Foreskin keratinocyte (primary cell): ENCODE measurements at places on chromosomes 6 and 20.

- no peak for DNase-seq
These were observed 76.9 kb downstream of the SLC23A2 start for GRCh38 chr20:4924446-4924845.

- DNase-seq: no peak
These were observed 178.2 kb downstream of the FOXC1 start for GRCh38 chr6:1787894-1788293.

GRCh38 chr6:66029391-66029790 lies 322.4 kb upstream of the EYS start:
- no peak for DNase-seq

GRCh38 chr6:144931172-144932035 lies 646.3 kb downstream of the UTRN start:
- no peak for DNase-seq

DNA sequence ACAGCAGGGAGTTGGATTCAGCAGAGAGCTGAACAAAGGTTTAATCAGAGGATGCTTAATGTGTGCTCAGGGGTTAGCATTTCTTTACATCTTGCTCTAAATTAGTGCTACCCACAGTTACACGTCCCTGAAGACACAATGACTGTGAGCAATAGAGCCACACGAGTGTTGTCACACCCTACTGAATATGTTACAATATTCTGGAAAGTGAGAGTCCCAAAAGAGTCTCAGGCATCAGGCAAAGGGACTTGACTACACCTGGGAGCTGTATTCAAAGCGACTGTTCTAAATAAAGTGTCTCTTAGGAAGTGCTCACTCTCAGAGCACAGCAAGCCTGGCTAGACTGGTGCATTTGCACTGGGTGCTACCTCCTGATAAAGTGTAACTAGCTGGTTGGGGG lies 108.7 kb downstream of the GRM4 start:
- no peak for DNase-seq

DNA sequence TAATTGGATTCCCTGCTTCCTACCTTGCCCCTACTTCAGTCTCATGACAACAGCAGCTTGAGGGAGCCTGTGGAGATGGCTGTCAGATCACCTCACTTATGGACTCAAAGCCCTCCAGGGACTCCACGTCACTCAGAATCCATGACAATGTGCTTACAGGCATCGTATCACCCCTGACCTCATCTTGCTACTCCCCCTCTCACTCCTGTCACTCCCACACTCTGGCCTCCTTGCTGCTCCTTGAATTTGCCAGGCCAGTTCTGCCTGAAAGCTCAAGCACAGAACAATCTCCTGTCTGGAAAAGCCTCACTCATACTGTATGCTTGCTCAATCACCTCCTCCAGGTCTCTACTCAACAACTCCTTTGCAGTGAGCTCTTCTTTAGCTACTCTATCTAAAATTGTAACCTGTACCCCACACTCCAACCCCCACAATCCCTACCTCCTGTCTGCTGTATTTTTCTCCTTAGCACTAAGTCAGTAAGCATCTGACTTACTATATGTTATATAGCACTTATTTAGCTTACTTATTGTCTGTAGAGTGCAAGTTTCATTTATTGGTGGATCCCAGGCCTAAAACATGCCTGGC lies 10.7 kb upstream of the GSTA4 start:
- DNase-seq: no peak

DNA sequence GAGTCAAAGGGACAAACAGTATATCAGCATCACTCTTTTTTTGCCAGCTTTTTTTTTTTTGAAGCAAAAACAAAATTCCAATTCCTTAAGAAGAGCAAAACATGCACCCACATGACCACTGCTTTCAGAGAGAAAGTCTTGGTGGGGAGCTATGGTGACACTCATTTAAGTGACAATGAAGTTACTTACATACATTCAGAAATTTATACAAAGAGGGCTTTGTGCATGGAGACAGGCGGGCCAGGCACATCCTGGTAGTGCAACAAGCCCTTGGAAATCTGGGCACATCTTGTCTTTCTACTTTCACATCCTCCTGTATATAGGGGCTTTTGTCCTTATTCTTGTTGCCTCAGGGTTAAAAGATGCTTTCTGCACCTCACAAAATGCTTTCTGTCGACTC lies 55.9 kb downstream of the IL22RA2 start:
- no peak for DNase-seq

- no peak for DNase-seq
These were observed 41.3 kb downstream of the TRMT11 start for GRCh38 chr6:126027601-126028000.

DNA sequence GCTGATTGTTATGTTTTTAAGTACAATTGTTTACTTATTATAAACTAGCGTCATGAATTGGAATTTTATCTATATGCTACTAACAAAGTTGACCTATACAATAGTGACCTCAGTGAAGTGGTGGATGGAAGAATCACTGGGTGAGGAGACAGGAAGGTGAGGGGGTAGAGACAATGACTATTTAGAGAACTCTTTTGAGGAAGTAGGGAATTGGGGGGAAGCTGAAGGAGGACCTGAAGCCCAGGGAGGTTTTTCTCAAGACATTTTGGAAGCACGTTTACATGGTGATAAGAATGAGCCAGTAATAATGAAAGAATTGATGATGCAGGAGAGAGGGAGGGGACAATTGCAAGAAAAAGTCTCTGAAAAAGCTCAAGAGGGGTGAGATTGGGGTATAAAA lies 96.4 kb downstream of the RPS12 start:
- DNase-seq: no peak

GRCh38 chr20:12289465-12289864 lies 371.8 kb downstream of the BTBD3 start:
- no peak for DNase-seq

- DNase-seq: no peak
These were observed 146.7 kb upstream of the TAB2 start for GRCh38 chr6:149170564-149171452.

GRCh38 chr6:112362812-112363570 lies 15.9 kb downstream of the RFPL4B start:
- peak; percentile 11 for DNase-seq

DNA sequence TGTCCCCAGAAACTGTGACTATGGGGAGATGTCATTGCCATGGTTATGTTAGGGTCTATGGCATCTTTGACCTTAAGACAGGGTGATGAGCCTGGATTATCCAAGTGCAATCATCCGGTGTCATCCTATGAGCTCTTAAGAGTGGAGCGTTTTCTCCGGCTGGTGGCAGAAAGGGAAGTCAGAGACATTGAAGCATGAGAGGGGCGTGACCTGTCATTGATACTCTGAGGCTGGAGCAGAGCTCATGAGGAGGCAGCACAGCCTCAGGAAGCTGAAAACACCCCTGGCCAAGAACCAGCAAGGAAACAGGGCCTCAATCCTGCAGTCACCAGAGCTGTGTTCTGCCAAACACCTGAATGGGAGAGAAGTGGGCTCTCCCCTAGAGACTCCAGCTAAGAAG lies 59.6 kb downstream of the ANKRD60 start:
- DNase-seq: no peak

DNA sequence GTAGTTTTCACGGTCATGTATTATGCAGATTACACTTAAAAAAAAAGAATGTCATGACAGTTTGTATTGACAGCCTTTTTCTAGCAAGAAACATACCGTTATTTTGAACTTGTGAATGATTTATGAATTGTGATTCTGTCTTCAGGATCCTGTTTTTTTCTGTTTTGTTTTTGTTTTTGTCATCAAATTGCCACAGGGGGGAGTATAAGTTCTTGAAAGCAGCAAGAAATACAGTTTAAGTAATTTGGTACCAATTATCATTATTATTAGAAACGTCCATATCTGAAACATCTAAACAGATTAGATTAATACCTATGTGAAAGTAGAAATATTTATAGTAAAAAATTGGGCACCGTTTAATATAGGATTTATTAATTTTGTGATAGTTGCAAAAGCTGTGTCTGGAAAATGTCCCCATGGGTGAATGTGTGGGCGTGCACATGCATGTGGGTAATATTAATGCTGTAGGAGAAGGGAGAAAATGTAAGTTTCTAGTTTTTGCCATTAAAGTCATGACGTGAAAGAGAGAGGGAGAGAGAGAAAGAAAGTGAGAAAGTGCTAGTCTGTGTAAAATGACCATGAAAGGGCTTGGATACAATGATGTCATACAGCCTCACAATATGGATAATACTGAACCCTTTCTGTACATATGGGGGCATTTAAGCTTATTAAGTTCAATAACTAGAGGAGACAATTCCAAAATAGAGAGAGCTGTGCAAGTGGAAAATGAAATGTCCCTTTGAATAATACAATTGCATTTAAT lies 9.4 kb upstream of the CCN2 start:
- no peak for DNase-seq

DNA sequence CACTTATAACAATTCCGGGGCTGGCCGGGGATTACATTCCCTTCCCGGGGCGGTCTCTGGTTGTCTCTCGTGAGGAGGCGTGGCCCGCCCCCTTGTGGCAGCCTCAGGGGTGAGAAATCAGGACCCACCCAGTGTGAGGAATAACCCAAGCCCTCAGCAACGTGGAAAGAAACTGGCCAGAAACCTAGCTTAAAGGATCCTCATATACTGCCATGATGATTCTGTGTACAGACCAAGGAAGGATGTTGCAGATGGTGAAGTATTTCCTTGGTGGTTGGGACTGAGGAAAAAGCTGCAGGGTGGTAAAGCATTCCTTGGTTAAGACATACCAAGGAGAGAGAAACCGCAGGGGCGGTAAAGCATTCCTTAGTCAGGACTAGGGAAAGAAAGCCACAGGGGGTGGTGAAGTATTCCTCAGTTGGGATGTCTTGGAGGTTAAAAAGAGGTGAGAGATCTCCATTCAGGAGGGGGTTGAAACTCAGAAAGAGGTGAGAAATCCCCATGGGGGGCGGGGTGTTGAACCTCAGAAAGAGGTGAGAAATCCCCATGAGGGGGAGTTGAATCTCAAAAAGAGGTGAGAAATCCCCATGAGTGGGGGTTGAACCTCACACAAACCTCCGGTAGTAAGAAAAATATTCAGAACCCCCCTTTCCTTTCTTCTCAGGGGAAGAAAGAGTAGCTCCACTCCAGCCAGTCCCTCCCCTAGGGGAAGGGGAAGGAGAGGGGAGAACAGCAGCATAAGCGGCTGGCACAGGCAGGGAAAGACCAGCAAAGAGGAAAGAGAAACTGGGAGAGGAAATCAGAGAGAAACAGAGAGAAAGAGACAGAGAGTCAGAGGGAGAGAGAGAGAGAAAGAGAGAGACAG lies 238.1 kb downstream of the RNGTT start:
- no peak for DNase-seq

GRCh38 chr6:123150076-123150475 lies 154.0 kb downstream of the CLVS2 start:
- no peak for DNase-seq

- no peak for DNase-seq
These were observed 55.1 kb upstream of the MYB start for GRCh38 chr6:135126034-135126433.

DNA sequence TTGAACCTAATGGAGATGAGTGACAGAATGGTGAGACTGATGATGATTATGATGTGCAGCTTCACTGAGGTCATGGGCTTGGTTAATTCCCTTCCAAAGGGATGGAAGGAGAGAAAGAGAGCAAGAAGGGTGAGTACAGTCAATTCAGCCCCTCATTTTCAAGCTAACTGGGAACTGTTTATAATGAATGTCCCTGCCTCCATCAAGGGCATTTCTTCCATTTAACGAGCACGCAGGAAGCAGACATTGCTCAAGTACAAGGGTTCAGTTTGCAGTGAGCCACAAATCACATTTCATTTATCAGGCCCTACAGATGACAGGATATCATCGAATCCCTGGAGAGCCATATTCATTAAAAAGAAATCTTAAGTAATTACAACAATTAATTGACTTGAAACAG lies 158.3 kb upstream of the EEF1E1 start:
- no peak for DNase-seq

GRCh38 chr6:23413327-23414050 lies 712.5 kb upstream of the NRSN1 start:
- DNase-seq: peak; percentile 14

- DNase-seq: no peak
These were observed 14.0 kb upstream of the MRGBP start for GRCh38 chr20:62782149-62782892.

- no peak for DNase-seq
These were observed 4.9 kb downstream of the BPIFB1 start for GRCh38 chr20:33287884-33288283.

- no peak for DNase-seq
These were observed 8.5 kb downstream of the CD164 start for GRCh38 chr6:109373762-109374161.

DNA sequence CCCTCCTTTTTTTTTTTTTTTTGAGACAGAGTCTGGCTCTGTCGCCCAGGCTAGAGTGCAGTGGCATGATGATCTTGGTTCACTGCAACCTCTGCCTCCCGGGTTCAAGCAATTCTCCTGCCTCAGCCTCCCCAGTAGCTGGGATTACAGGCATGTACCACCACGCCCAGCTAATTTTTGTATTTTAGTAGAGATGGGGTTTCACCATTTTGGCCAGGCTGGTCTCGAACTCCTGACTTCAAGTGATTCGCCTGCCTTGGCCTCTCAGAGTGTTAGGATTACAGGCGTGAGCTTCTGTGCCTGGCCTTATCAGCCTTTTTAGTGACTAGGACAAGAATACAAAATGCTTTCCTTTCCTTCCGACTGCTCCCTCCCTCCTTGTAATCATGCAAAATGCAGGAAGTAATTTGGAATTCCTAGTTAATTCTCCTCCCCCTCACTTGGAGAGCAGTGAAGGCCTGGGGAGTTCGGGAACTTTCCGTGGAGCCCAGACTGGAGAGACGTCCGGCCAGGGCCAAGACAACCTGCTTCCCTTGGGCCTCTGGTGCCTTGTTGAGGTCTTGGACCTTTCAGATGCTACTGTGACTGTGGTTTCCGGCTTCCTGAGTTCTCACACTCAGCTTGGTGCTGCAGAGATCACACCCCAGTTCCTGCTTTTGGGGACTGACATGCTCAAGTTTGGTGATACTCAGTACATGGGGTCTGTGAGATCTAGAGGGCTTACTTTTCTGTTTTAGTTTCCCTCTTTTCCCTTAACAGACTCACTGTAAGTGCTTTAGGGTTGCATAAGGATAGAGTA lies 3.9 kb upstream of the PHF20 start:
- DNase-seq: no peak

- no peak for DNase-seq
These were observed 26.6 kb downstream of the ZHX3 start for GRCh38 chr20:41290804-41291389.

GRCh38 chr6:17884498-17885478 lies 102.6 kb downstream of the KIF13A start:
- no peak for DNase-seq

- peak; percentile 46 for DNase-seq
These were observed 457.8 kb downstream of the QKI start for GRCh38 chr6:163872335-163872734.

- no peak for DNase-seq
These were observed 636.3 kb downstream of the PTPRT start for GRCh38 chr20:42553374-42553773.

GRCh38 chr6:85460921-85461797 lies 11.3 kb downstream of the NT5E start:
- peak; percentile 65 for DNase-seq

DNA sequence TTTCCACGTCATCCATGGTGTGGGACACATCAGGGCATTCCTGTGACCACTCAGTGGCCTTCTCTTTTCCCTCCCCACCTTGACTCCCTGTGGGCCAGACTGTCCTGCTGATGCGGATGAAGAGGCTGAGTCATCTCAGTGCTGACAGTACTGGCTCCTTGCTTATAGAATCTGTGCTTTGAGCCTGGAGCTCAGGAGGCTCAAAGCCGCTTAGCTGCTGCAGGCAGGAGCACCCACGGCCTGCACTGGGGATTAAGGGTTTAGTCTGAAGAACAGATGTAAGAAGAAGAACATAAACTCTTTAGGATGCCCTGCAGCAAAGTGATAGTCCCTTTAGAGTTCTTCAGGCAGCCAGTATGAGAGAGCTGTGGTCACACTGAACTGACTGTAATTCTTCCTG lies 642.0 kb upstream of the CHD6 start:
- DNase-seq: no peak

GRCh38 chr20:7868108-7868507 lies 72.2 kb downstream of the HAO1 start:
- DNase-seq: no peak
